ENCODE measurements at places on chromosomes 12 and 14.

DNA sequence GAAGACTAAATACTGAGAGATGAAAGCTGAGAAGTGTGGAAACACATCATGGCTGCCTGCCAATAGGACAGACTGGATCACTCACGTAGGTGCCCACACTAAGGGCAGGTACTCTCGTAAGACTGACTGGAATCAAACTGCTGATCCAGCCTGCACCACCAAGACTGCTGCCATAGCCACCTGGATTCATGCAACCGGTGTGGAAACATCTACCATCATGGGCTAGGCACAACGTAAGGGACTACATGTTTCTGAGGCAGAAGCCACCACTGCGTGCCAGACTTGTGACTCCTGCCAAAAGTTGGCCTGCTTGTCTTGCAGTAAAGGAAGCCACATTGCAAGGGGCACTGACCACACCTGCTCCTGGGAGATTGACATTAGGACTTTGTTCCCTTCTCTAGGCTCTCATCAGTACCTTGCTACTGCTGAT lies 3.8 kb downstream of the POMT2 start:
- DNase-seq = peak; percentile 68

DNA sequence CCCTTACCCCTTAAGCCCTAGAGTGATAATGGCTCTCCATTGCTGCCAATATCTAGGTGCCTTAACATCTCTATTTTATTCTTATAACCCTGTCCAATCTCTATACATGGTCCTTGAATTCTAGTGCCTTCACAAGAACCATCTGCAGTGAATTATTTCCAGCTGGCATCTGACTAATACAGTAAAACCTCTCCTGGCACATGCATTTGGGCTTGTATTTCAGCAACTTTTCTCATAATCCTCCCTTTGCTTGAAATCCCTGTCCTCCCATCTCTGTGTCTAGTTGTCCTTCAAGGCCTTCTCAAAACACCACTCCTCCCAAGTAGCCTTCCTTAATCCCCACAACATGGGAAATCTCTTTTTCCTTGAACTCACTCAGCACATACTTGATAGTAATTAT lies 14.2 kb upstream of the HMGA2 start:
- DNase-seq = no peak

- peak; percentile 46 for DNase-seq
Measured at GRCh38 chr12:128644664-128645296, 179.0 kb downstream of the SLC15A4 start.

GRCh38 chr12:64494998-64495729 lies 43.2 kb downstream of the TBK1 start:
- no peak for DNase-seq

DNA sequence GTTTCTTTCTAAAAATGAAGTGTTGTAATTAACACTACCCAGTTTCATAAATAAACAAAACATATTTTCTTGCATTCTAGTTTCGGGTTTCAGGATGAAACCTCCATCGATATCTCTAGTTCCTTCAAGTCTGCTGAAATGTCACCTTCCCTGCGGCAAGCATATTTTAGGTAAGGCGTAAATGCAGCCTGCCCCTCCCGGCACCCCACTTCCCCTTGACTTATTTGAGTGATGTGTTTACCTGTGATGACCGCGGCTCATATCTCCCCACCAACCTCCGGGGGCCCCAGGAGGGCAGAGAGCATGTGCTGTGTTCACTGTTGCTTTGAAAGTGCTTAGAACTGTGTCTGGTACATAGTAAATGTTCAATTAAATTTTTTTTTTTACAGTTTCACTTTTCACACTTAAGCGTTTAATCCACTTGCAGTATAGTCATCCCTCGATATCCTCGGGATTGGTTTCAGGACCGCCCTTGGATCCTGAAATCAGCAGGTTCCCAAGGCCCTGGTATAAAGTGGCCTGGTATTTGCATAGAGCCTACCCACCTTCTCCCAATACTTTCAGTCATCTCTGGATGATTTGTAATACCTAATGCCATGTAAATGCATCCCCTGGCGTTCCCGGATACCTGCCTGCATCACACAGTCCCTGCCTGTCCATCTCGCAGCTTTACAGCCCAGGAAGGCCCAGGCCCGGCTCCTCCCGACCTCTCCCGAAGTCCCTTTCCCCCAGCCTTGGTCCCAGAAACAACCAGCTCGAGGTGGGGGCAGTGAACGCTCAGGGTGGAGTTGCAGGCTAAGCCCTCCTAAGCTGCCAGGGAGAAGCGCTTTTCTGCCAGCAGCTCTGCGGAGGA lies 40.2 kb upstream of the FBRSL1 start:
- DNase-seq = no peak

DNA sequence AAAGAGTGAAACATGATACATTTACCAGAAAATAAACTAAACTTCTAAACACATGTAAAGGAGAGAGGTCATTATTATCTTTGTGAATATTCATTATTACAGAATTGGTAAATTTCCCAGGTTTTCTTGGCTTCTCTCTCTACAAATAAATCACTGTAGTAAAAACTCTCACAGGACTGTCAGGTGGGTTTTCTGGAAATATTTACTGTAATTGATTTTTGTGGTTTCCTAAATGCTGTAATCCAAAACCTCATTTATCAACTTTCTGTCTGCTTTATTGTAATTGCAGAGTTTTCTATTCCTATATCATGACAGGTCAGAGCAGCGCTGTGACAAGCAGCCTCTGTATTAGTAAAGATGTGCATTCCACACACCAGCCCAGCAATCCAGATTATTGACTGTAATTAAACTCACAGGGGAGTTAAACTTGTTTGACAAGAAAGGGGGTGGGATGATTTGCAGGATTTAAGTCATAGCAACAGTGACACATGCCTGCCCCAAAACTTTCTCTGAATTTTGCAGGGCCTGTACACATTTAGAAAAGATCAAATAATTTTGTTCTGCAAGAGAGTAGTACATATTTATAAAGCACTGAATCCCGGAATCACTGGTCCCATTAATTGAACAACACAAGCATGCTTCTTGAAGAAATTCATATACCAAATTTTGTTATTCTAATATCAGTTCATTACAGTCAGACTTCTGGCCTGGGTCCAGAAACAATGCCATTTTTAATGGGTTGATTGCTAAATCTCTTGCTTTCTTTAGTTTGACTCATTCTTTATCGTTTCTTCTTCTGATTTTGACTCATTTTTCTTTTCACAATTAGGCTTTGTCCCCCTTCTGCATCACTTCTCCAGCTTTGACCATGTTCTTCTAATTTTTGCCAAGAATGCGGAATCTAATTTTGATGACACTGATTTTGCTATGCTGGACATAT lies 42.2 kb downstream of the PTPRO start:
- DNase-seq = no peak

- DNase-seq = no peak
Measured at GRCh38 chr12:72089678-72090077, 151.0 kb downstream of the TPH2 start.

GRCh38 chr14:70425354-70425753 lies 8.5 kb upstream of the SYNJ2BP start:
- DNase-seq = no peak

DNA sequence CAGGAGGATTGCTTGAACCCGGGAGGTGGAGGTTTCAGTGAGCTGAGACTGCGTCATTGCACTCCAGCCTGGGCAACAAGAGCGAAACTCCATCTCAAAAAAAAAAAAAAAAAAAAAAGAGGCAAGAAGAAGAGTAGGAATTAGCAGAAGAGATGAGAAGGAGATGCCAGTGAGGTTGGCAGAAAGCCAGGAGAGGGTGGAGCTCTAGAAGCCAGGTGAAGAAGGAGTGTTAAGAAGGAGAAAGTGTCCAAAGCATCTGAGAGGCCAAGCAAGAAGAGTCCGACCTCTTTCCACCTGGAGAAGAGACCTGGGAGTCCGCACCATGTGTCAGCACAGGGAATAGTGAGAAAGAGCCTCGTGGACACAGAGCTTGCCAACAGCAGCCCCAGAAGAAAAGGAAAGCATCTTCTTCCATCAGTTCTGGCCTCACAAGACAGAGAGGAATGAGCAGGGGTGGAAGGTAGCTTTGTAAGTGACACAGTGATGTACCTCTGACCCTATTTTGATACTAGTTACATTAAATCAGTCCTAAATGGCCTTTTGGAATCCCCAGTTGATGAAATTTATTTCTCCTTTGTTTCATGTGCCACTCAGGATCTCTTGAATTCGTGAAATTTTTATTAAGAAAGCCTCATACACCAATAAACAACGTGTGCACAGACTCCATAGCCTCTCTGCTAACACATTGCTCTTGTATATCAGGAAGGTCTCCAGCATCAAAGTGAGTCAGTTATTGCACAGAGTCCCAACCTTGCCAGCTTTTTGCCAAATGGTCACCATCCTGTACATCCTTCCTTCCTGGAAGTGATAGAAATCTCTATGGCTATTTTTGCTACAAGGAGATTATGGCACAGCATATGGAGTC lies 70.6 kb downstream of the SAMD4A start:
- no peak for DNase-seq

GRCh38 chr12:70759161-70759918 lies 122.1 kb upstream of the PTPRB start:
- no peak for DNase-seq

GRCh38 chr12:51590347-51591015 lies 552 bp upstream of the SCN8A start:
- DNase-seq = peak; percentile 76
